GM12892 (cell line): ENCODE measurements at places on chromosomes 3 and 15.

DNA sequence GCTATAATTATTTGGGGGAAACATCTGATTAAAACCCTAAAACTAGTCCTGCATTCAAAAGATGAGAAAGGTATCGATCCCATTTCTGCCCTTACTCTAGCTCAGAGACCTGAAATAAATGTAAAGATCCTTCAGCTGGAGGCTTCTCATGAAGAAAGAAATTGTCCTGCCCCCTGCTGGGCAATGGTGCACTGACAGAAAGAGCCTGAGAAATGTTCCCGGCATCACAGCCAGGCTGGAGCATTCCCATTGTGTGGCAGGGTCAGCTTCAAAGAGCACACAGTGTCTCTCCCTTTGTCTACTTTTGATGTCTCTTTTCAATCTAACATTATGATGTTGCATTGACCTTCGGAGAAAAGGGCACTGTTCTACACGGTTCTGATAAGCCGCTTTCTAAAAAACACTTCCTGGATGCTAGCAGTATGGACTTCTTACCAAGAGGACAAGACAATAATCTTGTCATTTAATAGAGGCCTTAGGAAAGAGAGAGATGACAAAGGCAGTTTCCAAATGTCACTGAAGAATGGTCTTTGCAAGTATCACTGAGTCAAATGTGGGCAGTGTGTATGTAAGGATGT, 287.5 kb downstream of the MAGI1 start:
- no peak for DNase-seq

DNA sequence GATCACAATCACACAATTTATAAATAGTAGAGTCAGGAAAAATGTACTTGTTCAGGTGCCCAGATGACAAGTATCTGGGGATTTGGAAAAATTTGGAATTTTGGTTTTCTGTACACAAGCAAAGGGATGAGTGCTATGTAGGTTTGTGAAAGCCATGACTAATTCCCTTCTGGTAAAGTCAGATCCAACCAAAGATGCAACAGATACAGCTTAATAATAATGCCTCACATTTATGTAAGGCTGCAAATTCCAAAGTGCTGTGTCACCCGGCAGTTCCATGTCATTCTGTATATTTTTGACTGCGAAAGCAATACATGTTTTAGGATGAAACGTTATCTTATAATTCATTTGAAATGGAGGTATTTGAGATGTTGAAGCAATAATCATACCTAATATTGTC, 102.7 kb upstream of the AGBL1 start:
- no peak for DNase-seq

GRCh38 chr3:123899300-123899865, 15.3 kb upstream of the MYLK start:
- DNase-seq: no peak

- no peak for DNase-seq
Observed at GRCh38 chr3:155231792-155232191, 61.7 kb downstream of the STRIT1 start.

DNA sequence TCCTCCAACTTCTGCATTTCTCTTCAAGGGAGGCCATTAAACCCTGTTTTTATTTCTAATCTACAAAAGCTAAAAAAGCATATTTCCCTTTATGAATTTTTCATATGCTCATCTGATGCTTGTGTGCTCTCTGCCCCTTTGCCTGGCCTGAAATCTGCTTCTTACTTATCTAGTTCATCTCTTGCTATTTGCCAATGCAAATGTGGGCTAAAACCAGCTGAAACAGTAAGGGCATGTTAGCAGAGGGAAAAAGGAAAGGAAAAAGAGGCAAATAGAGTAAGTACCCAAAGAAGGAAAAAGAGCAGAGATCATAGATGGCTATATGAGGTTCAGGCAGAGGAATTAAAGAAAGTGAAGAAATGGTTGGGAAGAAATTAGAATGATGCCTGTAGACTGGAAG, 185.2 kb downstream of the CNTN4 start:
- no peak for DNase-seq
